ENCODE measurements at places on chromosomes 3 and 15.

GRCh38 chr3:164408326-164408725 is 670.0 kb downstream of the SI start:
- no peak for DNase-seq

DNA sequence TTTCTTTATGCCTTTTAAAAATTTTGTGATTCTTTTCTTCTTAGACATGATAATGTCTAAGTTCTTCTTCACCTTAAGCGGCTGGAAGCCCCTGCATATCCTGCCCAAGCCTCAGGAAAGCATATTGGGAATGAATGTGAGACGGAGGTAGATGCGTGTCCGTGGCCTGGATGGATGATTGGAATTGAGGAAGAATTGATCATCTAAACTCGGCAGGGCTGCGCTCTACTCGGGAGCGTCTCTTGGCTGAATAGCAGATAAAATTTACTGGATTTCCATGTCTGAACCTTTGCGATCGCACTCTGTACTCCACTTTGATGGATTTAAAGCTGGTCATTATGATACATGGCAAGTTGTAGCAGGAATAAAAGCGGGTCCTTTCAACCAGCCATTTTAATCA is 406.7 kb upstream of the ONECUT1 start:
- DNase-seq: no peak

GRCh38 chr3:71447197-71447596 is 136.3 kb downstream of the FOXP1 start:
- no peak for DNase-seq

DNA sequence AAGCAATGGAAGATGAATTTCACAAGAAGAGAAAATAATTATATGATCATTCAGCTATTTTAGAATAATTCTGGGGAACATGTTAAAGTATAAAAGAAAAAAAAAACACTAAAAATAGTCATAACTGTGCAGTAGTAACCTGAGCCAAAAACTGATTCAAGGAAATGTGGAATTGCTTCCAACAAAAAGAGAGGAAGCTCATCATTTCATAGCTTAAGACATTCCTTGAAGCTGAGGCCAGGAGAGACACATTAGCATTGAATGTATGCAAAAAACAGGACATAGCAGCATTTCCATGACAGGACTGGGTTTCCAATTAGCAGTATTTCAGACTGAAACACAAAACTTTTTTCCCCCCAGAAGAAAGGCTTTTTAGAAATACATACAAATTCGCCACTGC is 27.7 kb upstream of the LRRN1 start:
- DNase-seq: no peak
